Dermis blood vessel endothelial cell (primary cell): ENCODE measurements at places on chromosomes 3 and 15. TPM values are rescaled to one million over a fixed set of nuclear protein-coding genes. Genes with fewer than 3 reads are reported as not detected.

ZNF860 gene
- 2.2 and 3.4 TPM in 2 replicates for total RNA-seq

NR2F2 gene
- 14.0 and 36.6 TPM in 2 replicates for total RNA-seq

SKOR1 gene
- 0.05 TPM in 1 of 2 replicates, not detected in the other for total RNA-seq

KNG1 gene
- total RNA-seq, result not detected in 2 replicates

ZBBX gene
- total RNA-seq, result 0.05 TPM in 1 of 2 replicates, not detected in the other

TMCO5A gene
- total RNA-seq, result not detected in 2 replicates

RASA2 gene
- total RNA-seq, result 12.7 and 15.3 TPM in 2 replicates

RUBCN gene
- total RNA-seq, result 8.8 and 15.3 TPM in 2 replicates

SI gene
- total RNA-seq, result not detected in 2 replicates

TEX55 gene
- not detected in 2 replicates for total RNA-seq

GRAMD1C gene
- 58.2 and 65.7 TPM in 2 replicates for total RNA-seq
